ENCODE measurements at places on chromosomes 2 and 18. TPM values are rescaled to one million over a fixed set of nuclear protein-coding genes. Genes with fewer than 3 reads are reported as not detected.

DNA sequence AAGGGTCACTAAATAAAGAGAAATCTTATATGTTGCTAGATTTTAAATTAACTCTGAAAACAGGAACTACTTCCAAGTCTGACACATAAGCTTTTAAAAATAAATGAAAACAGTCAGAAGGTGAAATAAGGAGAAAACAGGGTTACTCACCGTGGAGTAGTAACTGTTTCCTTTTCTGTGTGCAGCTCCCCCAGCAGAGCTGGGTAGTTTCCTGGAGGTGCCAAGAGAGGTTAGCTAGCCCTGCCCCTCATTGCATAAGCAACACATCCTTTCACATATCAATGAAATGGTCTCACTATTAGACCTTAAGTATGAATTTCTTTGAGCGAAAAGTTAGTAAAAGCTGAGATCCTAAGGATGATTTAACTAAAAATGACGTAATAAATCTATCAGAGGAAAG is 54.0 kb upstream of the GPR75 start:
- H3K4me3 ChIP-seq = no peak overlapping the region
- no peak overlapping the region for H3K27ac ChIP-seq
- DNase-seq = no peak
- peaks cover 9% of the 10 kb centered on the region for H3K36me3 ChIP-seq
- H3K27me3 ChIP-seq = no peaks in the 10 kb centered on the region
- peaks cover 1% of the 10 kb centered on the region for H3K4me1 ChIP-seq

GRCh38 chr2:64918220-64918886 is 70.8 kb upstream of the SLC1A4 start:
- DNase-seq = no peak
- peak overlapping the region; percentile 73 for H3K27ac ChIP-seq
- no peaks in the 10 kb centered on the region for H3K36me3 ChIP-seq
- peaks cover 12% of the 10 kb centered on the region for H3K4me1 ChIP-seq
- peak overlapping the region; percentile 50 for H3K4me3 ChIP-seq

DNA sequence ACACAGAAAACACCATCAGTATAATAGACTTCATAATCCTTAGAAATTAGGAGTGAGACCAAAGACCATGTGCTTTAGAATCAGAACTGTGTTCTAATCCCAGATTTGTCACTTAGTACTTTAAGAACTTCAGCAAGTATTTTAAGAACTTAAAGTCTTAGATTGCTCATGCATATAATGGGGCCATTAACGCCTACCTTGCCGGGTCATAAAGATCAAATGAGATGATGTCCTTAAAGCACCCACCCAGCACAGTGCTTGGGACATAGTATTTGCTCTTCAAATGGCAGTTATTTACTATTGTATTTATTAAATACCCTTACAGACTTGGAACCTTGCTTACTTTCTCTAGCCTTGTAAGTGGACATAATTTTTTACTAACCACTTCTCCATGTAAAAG is 156.1 kb downstream of the GREB1L start:
- no peaks in the 10 kb centered on the region for H3K36me3 ChIP-seq
- no peak overlapping the region for H3K4me3 ChIP-seq
- H3K4me1 ChIP-seq = no peaks in the 10 kb centered on the region
- H3K27ac ChIP-seq = no peak overlapping the region
- no peak for DNase-seq

DNA sequence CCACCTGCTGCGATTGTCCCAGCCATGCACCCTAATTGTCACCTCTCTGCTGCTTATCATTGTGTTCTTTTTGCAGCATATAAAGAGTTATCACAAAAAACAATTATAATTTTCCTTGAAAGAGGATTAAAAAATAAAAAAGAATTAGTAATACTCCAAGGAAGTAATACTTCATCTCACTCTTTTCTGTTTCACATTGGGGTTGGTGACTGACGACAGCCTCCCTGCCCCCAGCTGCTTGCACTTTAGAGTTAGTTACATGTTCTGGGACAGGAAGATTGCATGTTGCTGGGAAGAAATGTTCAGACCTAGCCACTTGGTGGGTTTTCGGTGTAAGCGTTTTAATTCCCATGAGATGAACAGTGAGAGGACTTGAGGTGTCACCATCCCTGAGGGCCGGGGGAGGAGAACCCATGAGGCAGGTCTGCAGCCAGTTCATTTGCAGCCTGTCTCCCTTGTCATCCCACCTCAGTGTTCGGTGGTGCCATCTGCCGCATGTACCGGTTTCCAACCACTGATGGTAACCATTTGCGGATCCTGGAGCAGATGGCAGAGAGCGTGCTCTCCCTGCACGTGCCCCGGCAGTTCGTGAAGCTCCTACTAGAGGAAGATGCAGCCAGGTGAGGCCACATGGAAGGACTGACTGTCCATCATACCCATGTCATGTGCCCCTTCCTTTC is 69.1 kb downstream of the COA5 start:
- no peaks in the 10 kb centered on the region for H3K27me3 ChIP-seq
- no peaks in the 10 kb centered on the region for H3K36me3 ChIP-seq
- no peak overlapping the region for H3K4me3 ChIP-seq
- no peaks in the 10 kb centered on the region for H3K4me1 ChIP-seq
- no peak overlapping the region for H3K27ac ChIP-seq
- DNase-seq = no peak

The CHN1 gene
- total RNA-seq = 1.6 TPM

The TMEM237 gene
- total RNA-seq = 5.2 TPM

The BCL2L11 gene
- 19.4 TPM for total RNA-seq

The DOK6 gene
- 1.1 TPM for total RNA-seq

GRCh38 chr2:123566291-123566946 is 458.7 kb upstream of the CNTNAP5 start:
- H3K4me3 ChIP-seq = no peak overlapping the region
- H3K4me1 ChIP-seq = no peaks in the 10 kb centered on the region
- no peak overlapping the region for H3K27ac ChIP-seq
- no peak for DNase-seq
- H3K36me3 ChIP-seq = no peaks in the 10 kb centered on the region

- H3K4me1 ChIP-seq = no peaks in the 10 kb centered on the region
- no peak overlapping the region for H3K27ac ChIP-seq
- no peak for DNase-seq
- no peaks in the 10 kb centered on the region for H3K27me3 ChIP-seq
- no peak overlapping the region for H3K4me3 ChIP-seq
- no peaks in the 10 kb centered on the region for H3K36me3 ChIP-seq
These were observed 86.4 kb upstream of the FN1 start for GRCh38 chr2:215522237-215522636.

DNA sequence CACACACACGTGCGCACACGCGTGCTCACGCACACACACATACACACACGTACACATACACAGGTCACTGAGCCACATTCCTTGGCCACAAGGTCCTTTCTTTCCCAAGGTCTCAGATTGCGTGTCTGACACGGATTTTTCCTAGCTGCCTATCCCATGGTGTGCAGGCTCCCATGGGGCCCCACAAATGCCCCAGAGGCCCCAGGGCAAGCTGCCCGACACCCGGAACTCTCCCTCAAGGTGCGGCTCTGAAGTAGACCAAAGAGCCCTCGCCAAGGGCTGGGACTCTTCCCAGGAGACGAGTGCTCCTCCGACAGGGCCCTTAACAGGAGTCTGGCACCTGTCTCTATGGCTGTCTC is 46.7 kb downstream of the SDC1 start:
- H3K4me1 ChIP-seq = peaks cover 27% of the 10 kb centered on the region
- H3K4me3 ChIP-seq = no peak overlapping the region
- H3K27me3 ChIP-seq = no peaks in the 10 kb centered on the region
- no peak overlapping the region for H3K27ac ChIP-seq
- no peaks in the 10 kb centered on the region for H3K36me3 ChIP-seq
- DNase-seq = no peak

DNA sequence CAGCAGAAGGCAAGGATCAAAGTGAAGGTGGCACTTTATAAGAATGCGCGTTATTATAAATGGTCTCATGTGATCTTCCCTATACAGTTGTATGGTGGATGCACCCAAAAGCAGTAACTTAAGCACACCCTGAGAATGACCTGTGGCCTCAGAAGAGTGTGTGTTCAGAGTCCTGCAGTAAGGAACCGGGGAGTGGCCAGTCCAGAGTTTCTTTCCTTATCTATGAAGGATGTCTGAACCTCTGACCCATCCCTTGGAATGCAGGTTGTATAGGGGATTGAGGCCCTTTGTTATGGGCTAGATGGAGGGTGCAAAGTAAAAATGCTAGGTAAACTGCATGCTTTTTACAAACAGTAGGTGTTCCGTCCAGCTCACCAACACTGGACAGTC is 43.6 kb upstream of the ANKRD44 start:
- H3K4me3 ChIP-seq = no peak overlapping the region
- H3K4me1 ChIP-seq = no peaks in the 10 kb centered on the region

DNA sequence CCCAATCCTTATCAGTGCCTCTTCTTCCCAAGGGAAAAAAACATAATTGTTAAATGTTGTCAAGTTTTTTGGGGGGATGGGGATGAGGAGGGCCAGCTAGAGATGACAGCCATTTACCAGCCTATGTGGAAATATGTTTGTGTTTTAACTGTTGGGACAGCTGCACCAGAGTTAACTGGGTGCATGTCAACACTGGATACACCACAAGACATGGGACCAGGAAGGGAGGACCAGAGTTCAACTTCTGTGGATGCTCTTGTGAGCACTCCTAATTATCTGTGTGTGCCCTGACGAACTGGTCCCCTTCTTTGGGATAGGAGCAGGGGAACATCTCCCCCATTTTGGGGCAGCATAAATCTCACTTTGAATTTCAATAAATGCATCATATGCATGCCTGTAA is 66.1 kb upstream of the FZD5 start:
- peaks cover 8% of the 10 kb centered on the region for H3K4me1 ChIP-seq
- no peak overlapping the region for H3K27ac ChIP-seq

DNA sequence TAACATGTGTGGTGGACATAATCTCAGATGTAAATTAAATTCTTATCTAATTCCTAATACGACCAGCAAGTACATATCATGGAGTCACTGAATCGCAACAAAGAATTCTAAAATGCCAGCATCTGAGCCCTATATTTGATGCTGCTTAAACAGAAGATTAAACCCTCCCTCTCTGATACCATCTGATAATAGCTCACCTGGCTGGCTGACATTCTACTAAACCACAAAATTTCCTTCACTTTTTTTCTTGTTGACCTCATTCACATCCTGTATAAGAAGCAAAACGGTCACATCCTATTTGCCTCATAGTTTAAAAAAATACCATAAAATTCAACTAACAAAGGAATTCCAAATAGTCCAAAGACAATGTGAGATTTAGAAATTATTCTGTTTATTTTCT is 371.6 kb upstream of the SLC8A1 start:
- H3K27me3 ChIP-seq = no peaks in the 10 kb centered on the region
- DNase-seq = no peak
- no peak overlapping the region for H3K4me3 ChIP-seq
- H3K36me3 ChIP-seq = no peaks in the 10 kb centered on the region
- H3K4me1 ChIP-seq = no peaks in the 10 kb centered on the region
- H3K27ac ChIP-seq = no peak overlapping the region

The IL36RN gene
- total RNA-seq = not detected

- no peak for DNase-seq
- H3K27me3 ChIP-seq = no peaks in the 10 kb centered on the region
- H3K36me3 ChIP-seq = no peaks in the 10 kb centered on the region
- H3K4me3 ChIP-seq = no peak overlapping the region
These were observed 129.2 kb downstream of the MEP1B start for GRCh38 chr18:32319084-32319483.

DNA sequence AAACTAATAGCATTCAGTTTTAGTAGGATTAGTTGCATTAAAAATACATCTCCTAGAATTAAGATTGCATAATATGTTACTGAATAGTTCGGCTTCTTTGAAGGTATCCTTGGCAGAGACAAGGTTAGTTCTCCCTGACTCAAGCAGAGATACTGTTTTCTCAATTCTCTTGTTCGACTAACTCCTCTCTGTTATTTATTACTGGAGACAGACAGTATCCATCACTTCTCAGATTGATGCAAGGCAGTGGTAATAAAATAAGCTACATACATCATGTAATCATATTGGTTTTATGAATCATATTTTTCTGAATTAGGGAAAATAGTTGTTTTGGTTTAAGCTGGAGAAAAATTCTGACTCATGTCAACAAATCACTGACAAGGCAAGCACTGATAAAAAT is 134.8 kb downstream of the SLC8A1 start:
- H3K27ac ChIP-seq = no peak overlapping the region
- no peaks in the 10 kb centered on the region for H3K27me3 ChIP-seq
- no peak for DNase-seq
- no peak overlapping the region for H3K4me3 ChIP-seq

- H3K36me3 ChIP-seq = no peaks in the 10 kb centered on the region
- no peak overlapping the region for H3K4me3 ChIP-seq
- no peak for DNase-seq
- peaks cover 15% of the 10 kb centered on the region for H3K27me3 ChIP-seq
- H3K4me1 ChIP-seq = peaks cover 5% of the 10 kb centered on the region
- peak overlapping the region; percentile 5 for H3K27ac ChIP-seq
These were observed 786 bp upstream of the TMEM200C start for GRCh38 chr18:5895876-5896740.

The CDH20 gene
- 0.09 TPM for total RNA-seq

The UGT1A3 gene
- not detected for total RNA-seq

DNA sequence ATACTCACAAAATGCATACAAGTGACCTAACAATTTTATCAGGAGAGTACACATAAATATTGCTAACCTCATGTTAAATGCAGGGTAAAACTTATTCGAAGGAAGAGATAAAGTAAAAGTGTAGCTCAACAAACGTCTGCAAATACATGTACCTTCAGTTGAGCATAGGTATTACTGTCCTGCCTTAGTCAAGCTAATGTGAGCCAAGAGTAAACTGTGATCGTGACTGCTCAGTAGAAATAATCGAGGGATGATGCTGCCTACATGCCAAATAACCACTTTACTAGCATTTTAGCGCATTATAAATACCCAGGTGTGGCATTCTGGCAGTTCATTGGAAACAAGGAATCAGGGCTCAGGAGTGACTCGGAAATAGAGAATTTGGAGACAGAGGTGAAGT is 779.5 kb downstream of the SOCS6 start:
- H3K4me1 ChIP-seq = no peaks in the 10 kb centered on the region
- no peak overlapping the region for H3K27ac ChIP-seq
- DNase-seq = no peak
- no peaks in the 10 kb centered on the region for H3K36me3 ChIP-seq

- no peak for DNase-seq
- no peak overlapping the region for H3K4me3 ChIP-seq
- H3K27me3 ChIP-seq = no peaks in the 10 kb centered on the region
- no peak overlapping the region for H3K27ac ChIP-seq
- H3K36me3 ChIP-seq = peaks cover 10% of the 10 kb centered on the region
These were observed 13.1 kb downstream of the NDUFB3 start for GRCh38 chr2:201084863-201085262.

DNA sequence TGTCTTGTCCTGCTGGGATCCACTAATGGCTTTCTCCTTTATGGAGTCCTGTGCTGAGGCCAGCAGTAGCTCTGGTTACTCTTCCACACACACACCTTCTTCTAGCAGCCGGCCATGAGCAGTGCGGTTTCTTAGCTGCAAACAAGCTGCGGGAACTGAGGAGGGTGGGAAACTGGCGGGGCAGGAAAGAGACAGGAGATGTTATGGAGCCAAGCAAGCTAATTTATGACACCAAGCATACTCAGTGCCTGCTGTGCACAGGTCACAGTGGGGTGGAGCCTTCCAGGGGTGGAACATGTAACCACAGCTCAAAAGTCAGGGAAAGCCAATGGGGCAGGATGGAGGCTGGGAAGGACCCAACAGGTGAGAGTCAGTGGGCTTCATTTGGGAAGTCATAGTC is 180.8 kb downstream of the FAM210A start:
- DNase-seq = no peak
- H3K4me3 ChIP-seq = no peak overlapping the region
- H3K27me3 ChIP-seq = no peaks in the 10 kb centered on the region
- H3K4me1 ChIP-seq = peaks cover 30% of the 10 kb centered on the region

- H3K27me3 ChIP-seq = no peaks in the 10 kb centered on the region
- no peak overlapping the region for H3K27ac ChIP-seq
- no peaks in the 10 kb centered on the region for H3K4me1 ChIP-seq
- DNase-seq = no peak
- no peaks in the 10 kb centered on the region for H3K36me3 ChIP-seq
- H3K4me3 ChIP-seq = no peak overlapping the region
These were observed 241.3 kb upstream of the UBE2E3 start for GRCh38 chr2:180739070-180739469.

Measured in liver (tissue), 10 donors.